ENCODE measurements at places on chromosomes 5 and 9.

GRCh38 chr5:11854936-11855335 is 49.3 kb downstream of the CTNND2 start:
- DNase-seq: no peak

DNA sequence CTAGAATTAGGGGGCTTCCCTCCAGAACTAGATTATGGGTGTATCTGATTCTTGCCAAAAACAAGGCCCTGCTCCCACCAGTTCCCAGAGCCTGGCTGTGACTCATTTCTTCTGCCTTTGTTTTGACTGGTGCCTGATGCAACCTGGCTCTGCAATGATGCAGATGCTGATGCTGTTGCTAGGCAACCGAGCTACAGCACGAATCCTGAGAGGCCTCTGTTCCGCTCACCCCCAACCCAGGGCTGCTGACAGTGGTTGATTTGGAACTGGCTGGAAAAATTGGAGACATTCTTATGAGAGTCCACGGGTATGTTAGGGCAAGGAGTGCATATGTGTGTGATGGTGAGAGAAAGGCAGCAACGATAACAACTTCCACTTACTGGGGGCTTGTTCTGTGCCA is 100.3 kb downstream of the NSG2 start:
- DNase-seq: peak; percentile 45

GRCh38 chr5:140267559-140268018 is 35.3 kb downstream of the PFDN1 start:
- no peak for DNase-seq

DNA sequence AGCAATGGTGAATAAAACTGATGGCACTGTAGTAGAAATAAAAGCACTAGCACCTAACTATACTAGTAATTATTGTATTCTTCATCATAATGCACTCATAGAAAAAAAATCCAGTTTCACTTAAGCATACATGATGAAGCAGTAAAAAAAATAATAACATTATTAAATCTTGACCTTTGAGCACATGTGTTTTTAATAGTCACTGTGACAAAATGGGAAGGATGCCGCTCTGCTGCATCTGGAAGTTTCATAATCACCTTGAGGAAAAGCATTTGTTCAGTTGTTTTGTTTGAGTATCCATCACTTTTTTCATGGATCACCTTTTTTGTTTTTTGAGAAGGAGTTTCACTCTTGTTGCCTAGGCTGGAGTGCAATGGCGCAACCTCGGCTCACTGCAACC is 13.2 kb downstream of the OR2K2 start:
- DNase-seq: no peak

DNA sequence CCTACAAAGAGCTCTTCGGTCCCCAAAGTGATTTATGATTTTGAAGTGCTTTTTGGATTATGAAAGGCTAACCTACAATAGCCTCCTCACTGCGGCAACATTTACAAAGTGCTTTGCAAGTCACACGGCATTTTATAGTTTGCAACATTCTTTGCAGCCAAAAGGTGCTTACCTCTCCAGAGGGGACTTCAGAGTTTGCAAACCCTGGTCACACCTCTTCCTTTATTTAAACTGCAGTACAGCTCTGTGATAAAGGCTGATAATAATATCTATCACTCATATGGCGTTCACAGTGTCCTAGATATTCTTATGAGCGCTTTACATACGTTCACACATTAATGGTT is 20.0 kb upstream of the CRB2 start:
- DNase-seq: no peak

- DNase-seq: no peak
Observed at GRCh38 chr5:594226-594860, 17.8 kb upstream of the CEP72 start.

GRCh38 chr5:173746047-173746646 is 129.7 kb upstream of the BOD1 start:
- no peak for DNase-seq

DNA sequence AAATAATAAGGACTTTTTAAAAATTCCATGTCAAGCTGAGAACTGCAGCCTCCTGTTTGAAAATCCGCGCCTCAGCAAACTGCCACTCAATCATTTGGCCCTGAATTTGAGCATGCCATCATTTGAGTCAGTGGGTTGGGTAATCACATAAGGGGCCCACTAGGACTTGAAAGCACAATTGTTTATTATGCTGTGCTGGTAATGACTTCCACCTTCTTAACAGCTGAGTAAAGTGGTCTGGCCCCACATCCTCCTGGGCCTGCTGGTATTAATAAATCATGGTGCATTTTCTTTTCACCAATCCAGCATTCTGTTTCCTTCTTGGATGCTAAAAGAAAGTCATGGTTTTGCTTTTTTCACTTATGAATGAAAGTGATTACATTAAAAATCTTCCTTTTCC is 103.0 kb upstream of the CTSL start:
- DNase-seq: no peak

- DNase-seq: no peak
Observed at GRCh38 chr5:158387499-158387898, 528.6 kb upstream of the CLINT1 start.

DNA sequence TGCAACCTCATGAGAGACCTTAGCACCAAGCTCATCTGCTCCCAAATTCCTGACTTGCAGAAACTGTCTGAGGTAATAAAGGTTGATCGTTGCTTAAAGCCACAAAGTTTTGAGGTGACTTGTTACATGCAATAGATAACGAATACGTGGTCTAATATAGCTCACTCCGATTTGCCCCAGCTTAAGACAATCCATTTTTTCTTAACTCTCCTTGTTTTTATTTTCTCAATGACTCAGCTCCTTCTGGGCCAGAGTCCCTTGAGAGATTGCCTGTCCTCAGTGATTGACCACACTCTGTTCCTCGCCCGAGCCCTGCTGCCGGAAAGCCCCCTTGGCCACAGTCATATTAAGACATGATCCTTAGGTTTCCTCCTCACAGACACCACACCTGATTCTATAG is 63.7 kb upstream of the FANCC start:
- DNase-seq: no peak

DNA sequence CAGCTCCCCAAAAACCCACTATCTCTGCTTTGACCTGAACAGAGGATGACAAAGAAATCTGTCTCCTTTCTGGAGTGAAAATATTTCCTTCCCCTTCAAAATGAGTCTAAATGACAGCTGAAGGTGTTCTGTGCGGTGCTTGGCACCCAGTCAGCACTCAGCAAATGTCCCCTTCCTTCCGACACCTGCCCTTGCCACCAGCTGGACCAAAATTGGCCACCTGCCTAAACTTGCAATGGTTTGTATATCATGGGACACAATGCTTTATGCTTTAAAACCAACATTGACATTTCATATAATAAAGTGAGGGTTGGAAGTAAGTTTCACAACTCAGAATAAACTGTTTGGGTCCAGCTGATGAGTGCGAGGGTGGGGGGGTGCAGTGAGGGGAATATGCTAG is 7.5 kb upstream of the TTC1 start:
- no peak for DNase-seq

DNA sequence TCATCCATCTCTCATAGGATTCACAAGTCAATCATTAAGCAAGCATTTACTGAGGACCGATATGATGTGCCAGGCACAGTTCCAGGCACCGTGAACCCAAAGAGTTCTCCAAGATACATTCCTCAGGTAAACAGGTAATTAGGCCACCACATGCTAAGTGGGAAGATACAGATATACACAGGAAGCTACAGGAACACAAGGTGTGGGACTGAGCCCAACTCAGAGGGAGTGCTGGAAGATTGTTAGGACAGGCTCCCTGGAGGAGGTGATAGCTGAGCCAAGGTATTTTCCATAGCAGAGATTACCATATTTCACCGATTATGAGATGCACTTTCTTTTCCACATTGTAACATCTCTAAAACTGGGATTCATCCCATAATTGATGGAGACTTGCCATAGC is 31.4 kb upstream of the RAI14 start:
- no peak for DNase-seq

GRCh38 chr5:79535477-79536192 is 21.7 kb upstream of the HOMER1 start:
- no peak for DNase-seq

GRCh38 chr9:6305954-6306563 is 22.1 kb upstream of the TPD52L3 start:
- no peak for DNase-seq

DNA sequence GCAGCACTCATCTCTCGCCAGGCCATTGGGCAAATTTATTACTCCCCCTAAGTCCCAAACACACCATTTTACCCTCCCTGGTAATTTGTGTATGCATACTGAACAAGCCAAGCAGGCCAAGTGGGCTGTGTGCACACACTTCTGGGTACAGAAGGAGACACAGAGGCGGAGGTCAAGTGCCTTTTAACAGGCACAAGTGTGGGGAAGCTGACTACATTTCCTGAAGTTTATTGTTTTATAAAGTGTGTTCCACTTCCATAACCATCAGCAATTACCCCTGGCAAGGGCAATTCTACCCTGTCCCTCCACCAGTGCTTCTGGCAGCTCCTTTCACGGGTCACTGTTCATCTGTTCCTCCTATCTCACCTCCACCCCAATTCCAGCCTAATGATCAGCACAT is 93.9 kb downstream of the SETX start:
- DNase-seq: no peak

- no peak for DNase-seq
Observed at GRCh38 chr9:97479496-97480159, 21.8 kb upstream of the TMOD1 start.

GRCh38 chr5:143453720-143454119 is 50.2 kb upstream of the NR3C1 start:
- no peak for DNase-seq

GRCh38 chr5:61702784-61703183 is 370.7 kb downstream of the ZSWIM6 start:
- no peak for DNase-seq

DNA sequence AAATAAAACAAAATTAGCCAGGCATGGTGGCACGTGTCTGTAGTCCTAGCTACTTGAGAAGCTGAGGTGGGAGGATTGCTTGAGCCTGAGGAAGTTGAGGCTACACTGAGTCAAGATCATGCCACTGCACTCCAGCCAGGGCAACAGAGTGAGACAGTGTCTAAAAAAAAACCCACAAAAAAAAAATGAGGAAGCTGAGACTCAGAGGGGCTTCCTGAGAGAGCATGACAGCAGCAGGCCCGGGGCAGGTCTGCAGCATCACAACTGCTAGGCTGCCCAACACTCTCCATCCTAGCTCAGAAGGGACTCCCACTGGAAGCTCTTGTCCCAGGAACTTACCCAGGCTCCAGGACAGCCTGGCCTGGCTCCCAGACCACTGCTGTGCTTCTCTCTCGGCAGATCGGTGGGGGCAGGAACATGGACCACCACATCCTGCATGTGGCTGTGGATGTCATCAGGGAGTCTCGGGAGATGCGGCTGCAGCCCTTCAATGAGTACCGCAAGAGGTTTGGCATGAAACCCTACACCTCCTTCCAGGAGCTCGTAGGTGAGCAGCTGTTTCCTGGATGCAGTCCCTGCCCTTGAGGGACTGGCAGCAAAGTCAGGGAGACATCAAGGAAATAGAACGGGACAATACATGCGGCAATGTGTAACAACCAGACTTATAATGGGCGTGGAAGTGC is 19.1 kb downstream of the PTGS1 start:
- DNase-seq: no peak

- no peak for DNase-seq
Observed at GRCh38 chr5:178121391-178122276, 8.3 kb downstream of the N4BP3 start.

GRCh38 chr5:132465059-132465707 is 25.4 kb downstream of the IRF1 start:
- DNase-seq: no peak

All from T-helper 1 cell (primary cell).